ENCODE measurements at places on chromosomes 2 and 18.

- no peak for DNase-seq
Measured at GRCh38 chr18:57584444-57584843, 2.1 kb downstream of the FECH start.

DNA sequence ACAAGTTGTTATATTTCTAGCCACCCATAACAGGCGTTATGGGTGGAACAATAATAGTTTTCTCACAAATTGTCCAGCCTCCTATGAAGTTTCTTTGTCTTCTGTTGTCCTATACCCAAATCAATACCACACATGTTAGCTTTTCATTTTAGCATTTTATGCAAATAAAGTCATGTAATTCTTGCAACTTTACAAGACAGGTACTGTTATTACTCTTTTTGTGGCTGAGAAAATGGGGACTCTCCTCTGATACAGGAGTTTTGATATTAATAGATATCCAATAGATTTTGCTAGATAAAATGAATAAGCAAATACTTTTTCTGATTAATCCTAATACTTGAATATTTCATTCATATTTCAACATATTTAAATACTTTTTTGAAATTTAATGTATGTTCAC is 151.0 kb downstream of the PMAIP1 start:
- no peak for DNase-seq

GRCh38 chr18:23920054-23920453 is 94.5 kb upstream of the TTC39C start:
- DNase-seq = peak; percentile 65

GRCh38 chr2:29519338-29519925 is 402.0 kb downstream of the ALK start:
- peak; percentile 92 for DNase-seq

GRCh38 chr18:62607708-62608428 is 85.0 kb downstream of the ZCCHC2 start:
- DNase-seq = no peak

DNA sequence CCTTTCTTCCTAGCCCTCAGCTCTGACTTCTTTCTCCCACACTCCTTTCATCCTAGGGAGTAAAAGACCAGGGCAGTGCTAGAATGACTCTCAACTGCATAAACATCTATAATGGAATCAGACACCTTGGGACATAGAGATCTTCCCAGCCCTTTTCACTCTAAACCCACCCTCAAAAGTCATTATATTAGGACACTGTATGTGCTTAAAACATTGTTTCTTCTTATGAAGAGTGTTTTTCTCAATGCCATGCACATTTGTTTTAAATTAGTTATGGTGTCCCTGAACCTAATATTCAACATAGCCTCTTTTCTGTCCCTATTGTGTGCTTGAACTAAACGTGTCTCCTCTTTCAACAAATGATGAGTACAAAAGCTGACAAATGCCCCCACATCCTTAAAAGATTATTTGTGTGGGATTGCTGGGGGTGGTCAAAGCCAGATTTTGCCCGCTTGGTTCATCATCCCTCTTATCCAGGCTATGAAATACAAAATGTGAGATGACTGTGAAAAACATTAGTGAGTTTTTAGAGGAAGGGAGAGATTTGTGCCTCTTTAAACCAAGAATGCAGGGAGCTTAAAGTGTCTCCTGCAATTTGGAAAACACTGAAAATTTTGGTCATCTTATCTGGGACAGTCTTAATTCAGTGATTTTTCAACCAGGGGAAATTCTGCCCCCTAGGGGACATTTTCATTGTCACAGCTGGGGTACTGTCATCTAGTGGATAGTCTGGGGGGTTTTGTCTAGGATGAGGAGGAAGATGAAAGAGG is 29.0 kb downstream of the SERPINB5 start:
- DNase-seq = peak; percentile 14

GRCh38 chr18:65091744-65092329 is 659.0 kb upstream of the CDH7 start:
- DNase-seq = peak; percentile 22

DNA sequence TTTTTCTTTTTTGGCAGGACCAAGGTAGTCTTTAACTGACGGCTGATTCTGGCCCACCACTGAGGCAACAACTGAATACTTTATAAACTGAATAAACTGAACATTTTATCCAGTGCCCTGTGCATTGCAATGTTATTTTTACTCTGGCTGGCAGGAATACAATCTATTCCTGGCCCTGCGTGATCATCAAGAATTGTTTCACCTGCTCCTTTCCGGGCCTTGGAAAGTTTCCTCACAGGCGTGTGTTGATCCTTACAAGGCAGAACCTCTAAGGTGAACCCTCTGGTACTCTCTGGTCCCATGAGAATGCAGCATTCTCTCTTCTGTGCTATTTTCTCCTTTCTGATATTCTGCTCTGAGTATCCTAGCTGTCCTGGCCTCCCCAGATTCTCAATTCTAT is 113.7 kb upstream of the KLHL29 start:
- DNase-seq = no peak

DNA sequence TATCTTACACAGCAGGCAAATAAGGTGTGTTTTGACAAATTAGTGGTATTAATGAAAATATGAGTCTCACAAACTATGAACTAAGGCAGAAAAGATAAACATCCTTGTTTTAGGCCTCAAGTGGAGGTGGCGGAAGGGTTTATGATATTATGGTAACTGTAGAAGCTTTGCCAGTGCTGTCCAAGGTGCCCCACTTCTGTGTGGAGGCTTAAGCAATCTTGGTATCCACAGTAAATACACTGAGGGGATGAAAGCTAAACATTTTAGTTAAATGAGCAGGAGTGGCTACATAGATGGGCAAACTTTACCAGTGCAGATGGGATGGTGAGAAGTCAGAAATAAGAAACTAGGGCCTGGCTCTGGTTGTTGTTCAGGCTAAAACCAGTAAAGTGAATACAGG is 84.7 kb downstream of the BARD1 start:
- no peak for DNase-seq

- no peak for DNase-seq
Measured at GRCh38 chr2:172070936-172071335, 14.4 kb upstream of the DLX1 start.

GRCh38 chr18:65365245-65365980 is 385.4 kb upstream of the CDH7 start:
- no peak for DNase-seq

DNA sequence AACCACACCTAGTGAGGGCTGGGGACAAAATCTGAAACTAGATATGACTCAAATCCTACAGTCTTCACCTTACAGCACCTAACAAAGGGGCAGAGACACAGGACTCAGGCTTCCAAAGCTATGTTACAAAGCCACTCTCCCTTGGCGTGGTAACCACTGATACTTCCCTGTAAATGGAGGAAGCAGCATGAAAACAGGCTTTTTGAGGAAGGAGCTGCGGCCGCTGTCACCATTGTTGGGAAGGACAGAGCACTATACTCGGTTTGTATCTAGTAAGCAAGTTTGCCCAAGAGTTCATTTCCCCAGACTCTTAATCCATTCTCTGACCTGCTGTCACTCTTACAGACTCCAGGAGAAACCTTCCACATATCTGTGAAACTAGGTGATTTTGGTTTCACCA is 60.3 kb downstream of the LONRF2 start:
- no peak for DNase-seq

DNA sequence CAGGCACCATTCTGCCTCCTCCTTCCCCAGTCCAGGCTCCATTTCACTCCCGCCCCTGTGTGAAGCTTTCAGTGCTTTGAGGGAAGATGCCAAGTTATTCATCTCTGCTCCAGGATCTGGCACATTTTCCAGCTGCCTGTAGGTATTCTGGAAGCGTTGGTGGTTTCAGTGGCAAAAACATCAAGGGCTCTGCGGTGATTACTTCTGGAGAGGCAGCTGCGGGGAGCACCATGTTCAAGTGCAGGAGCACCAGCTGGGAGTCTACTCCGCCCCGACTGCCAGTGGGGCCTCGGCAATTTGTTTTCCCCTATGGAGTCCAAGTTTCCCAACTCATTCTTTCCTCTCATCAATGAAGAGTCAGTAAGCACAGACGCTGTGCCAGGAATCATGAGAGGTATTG is 211.7 kb downstream of the CLIP4 start:
- no peak for DNase-seq

All from iris pigment epithelial cell (primary cell).